ENCODE measurements at places on chromosomes 5 and 9. TPM values are rescaled to one million over a fixed set of nuclear protein-coding genes. Genes with fewer than 3 reads are reported as not detected.
A peak's percentile ranks its signal among the peaks of the same experiment; 100 is the strongest.

ADGRD2 gene
- total RNA-seq: not detected

EGR1 gene
- 6.2 TPM for total RNA-seq

ANKRD31 gene
- 0.55 TPM for total RNA-seq

GIN1 gene
- total RNA-seq: 2.9 TPM

C9orf50 gene
- total RNA-seq: not detected

- no peaks in the 10 kb centered on the region for H3K36me3 ChIP-seq
- H3K4me1 ChIP-seq: no peaks in the 10 kb centered on the region
- DNase-seq: no peak
- no peak overlapping the region for H3K4me3 ChIP-seq
- no peaks in the 10 kb centered on the region for H3K27me3 ChIP-seq
- H3K27ac ChIP-seq: no peak overlapping the region
These were observed 84.8 kb upstream of the IRX1 start for GRCh38 chr5:3510642-3511417.

GRCh38 chr5:95390812-95391492 is at the start of gene FAM81B:
TSS of gene FAM81B (plus strand) at chr5:95391366. CDS start at chr5:95391390, 24 bp downstream.
- H3K27ac ChIP-seq: no peak within 1 kb of the TSS
- no peaks in the 10 kb centered on the region for H3K27me3 ChIP-seq
- no peak for DNase-seq

- DNase-seq: no peak
- H3K36me3 ChIP-seq: no peaks in the 10 kb centered on the region
- no peak overlapping the region for H3K4me3 ChIP-seq
- no peaks in the 10 kb centered on the region for H3K27me3 ChIP-seq
- H3K27ac ChIP-seq: no peak overlapping the region
These were observed 281.7 kb upstream of the IRX2 start for GRCh38 chr5:3033033-3033755.

DNA sequence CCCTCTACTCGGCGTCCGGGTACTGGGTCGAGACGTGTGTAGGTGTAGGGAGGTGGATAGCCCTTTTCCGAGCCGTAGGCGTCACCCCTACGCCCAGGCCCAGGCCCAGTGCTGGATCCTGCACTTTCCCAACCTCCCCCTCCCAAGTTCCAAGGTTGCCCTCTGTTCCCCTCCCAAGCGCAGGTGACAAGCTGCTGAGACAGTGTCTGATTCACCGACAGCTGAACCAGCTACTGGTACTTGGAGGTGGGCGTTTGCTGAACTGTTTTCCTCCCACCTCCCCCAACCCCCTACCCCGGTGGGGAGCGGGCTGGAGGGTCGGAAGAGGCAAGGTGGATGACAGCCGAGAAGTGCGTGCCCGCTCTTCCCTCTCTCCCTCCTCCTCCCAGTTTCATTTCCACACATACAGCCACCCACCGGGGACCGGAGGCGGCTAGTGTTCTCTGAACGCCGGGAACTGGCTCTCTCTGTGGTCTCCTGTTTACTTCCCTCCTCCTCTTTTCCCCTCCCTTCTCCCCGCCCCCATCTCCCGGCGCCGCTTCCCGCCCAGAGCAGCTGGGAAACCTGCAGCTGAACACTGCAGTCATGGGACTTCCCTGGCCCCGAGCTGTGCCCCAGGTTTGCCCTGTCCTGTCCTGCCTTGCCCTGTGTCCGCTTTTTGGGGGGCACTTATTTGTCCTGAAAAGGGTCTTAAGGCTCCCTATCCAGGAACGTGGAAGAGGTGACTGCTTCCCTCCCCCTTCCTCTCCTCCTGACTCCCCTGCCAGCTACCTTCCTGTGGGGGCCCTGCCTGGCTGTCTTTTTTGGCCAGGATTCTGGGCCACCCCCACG is 6.2 kb upstream of the KLF9 start:
- H3K27ac ChIP-seq: peak overlapping the region; percentile 94
- H3K4me3 ChIP-seq: peak overlapping the region; percentile 70
- no peaks in the 10 kb centered on the region for H3K36me3 ChIP-seq
- DNase-seq: no peak

GRCh38 chr5:43066799-43067741 is 27.0 kb upstream of the ANXA2R start:
- H3K27me3 ChIP-seq: no peaks in the 10 kb centered on the region
- H3K27ac ChIP-seq: peak overlapping the region; percentile 97

GRCh38 chr9:127754099-127755060 is 19.3 kb upstream of the TOR2A start:
- no peak overlapping the region for H3K27ac ChIP-seq
- DNase-seq: no peak

DNA sequence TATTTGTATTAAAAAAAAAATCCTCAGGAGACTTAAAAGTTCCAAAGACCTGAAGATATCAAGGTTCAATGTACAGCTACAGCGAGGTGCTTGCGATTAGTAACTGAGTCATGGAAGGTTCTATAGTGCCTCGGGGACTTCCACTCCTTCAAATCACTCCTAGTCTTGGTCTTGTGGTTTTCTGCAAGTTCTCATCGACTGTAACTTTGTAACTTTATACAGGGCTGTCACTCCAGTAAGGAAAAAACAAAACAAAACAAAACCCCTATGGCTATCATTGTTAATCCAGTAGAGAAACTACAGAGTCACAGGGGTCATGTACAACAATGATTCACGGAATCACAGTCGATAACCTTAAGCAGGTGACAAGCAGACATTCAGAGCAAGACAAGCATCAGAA is 39.8 kb upstream of the SELENOP start:
- no peaks in the 10 kb centered on the region for H3K36me3 ChIP-seq
- no peak overlapping the region for H3K27ac ChIP-seq

- H3K27ac ChIP-seq: no peak overlapping the region
- no peaks in the 10 kb centered on the region for H3K4me1 ChIP-seq
- no peak overlapping the region for H3K4me3 ChIP-seq
- no peak for DNase-seq
- no peaks in the 10 kb centered on the region for H3K36me3 ChIP-seq
- H3K27me3 ChIP-seq: no peaks in the 10 kb centered on the region
These were observed 118.8 kb downstream of the TRIM36 start for GRCh38 chr5:115050866-115051265.

DNA sequence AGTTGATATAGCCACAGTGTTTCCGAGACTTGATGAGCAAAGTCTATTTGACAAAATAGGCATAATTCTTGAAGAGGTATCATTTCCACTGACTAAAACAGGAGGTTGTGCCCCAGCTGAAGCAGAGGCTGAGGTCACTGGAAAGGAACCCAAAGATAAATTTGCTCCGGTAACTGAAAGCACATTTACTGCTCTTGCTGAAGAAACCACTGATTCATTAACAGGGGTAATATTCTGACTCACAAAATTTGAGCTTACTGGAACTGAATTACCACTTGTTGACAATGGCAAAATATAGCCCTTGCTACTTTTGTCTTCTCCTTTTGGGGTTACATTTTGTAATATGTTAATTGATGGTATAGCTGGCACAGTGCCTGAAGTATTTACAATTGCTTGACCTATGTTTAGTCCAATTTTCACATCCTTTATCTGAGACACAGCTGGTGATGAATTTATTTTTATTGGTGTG is 30.2 kb downstream of the MLANA start:
- no peaks in the 10 kb centered on the region for H3K4me1 ChIP-seq
- H3K27me3 ChIP-seq: no peaks in the 10 kb centered on the region
- no peak overlapping the region for H3K4me3 ChIP-seq
- DNase-seq: no peak
- no peak overlapping the region for H3K27ac ChIP-seq
- H3K36me3 ChIP-seq: peaks cover 34% of the 10 kb centered on the region

DNA sequence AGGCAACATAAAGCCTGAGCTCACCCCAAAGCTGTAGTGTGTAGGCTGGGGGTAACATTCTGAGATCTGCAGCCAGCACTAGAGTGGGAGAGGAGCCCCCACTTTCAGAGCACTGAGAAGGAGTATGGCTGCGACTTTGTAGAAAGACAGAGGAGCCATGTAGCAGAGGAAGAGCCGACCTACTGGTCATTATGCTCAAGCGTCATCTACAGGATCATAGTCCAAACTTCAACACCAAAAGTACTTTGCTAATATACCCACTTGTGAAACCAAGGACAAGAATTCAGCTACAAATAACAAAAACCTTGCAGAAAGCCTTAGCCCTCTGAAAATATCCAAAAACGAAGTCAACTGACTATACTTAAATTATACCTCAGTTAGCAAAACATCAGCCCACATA is 330.1 kb downstream of the MAN2A1 start:
- H3K27me3 ChIP-seq: no peaks in the 10 kb centered on the region
- no peak for DNase-seq
- no peaks in the 10 kb centered on the region for H3K36me3 ChIP-seq

DNA sequence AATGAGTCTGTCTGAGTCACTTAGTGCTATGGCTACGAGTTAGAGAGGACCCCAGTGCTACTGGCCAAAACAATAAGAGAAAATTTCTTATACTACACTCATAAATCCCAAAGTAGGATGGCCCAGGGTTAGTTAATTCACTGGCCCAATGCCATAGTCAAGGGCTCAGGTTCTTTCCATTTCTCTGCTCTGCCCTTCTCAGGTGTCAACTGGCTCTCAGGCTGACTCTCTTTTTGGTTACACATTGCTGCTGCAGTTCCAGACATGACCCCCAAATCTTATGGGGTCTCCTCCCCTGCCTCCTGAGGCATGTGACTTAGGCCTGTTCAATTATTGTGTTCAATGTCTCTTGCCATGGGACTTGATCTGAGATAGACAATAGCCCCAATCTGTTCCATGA is 70.4 kb downstream of the ARHGEF37 start:
- H3K36me3 ChIP-seq: no peaks in the 10 kb centered on the region
- no peak for DNase-seq
- no peak overlapping the region for H3K27ac ChIP-seq
- no peaks in the 10 kb centered on the region for H3K27me3 ChIP-seq

GRCh38 chr5:36240779-36241630 is 720 bp downstream of the NADK2 start:
- DNase-seq: peak; percentile 22
- H3K27me3 ChIP-seq: no peaks in the 10 kb centered on the region
- H3K36me3 ChIP-seq: no peaks in the 10 kb centered on the region
- peaks cover 22% of the 10 kb centered on the region for H3K4me1 ChIP-seq
- H3K27ac ChIP-seq: peak overlapping the region; percentile 91

DNA sequence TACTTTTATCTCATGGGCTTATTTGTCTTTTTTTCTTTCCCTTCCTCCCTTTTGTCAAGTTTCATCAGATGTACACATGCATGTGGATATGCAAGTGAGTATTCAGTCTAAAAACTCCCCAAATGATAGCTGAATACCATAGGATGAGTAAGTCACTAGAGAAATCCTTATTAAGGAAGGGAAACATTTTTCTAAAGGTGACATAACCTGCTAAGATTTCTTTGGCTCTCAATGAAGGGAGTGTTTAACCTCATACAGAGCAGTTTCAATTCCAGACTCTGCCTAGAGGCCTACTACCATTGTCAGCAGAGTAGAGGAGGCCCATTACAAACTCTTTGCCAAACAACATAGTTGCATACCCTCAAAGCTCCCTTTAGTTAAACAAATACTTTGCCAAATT is 192.4 kb downstream of the ARHGEF28 start:
- H3K36me3 ChIP-seq: no peaks in the 10 kb centered on the region
- no peak overlapping the region for H3K27ac ChIP-seq
- no peaks in the 10 kb centered on the region for H3K4me1 ChIP-seq
- H3K4me3 ChIP-seq: no peak overlapping the region
- H3K27me3 ChIP-seq: no peaks in the 10 kb centered on the region

- H3K27me3 ChIP-seq: no peaks in the 10 kb centered on the region
- peak; percentile 76 for DNase-seq
- H3K4me3 ChIP-seq: peak overlapping the region; percentile 91
- H3K4me1 ChIP-seq: peaks cover 20% of the 10 kb centered on the region
- peaks cover 31% of the 10 kb centered on the region for H3K36me3 ChIP-seq
- H3K27ac ChIP-seq: peak overlapping the region; percentile 72
These were observed 2.5 kb upstream of the MSMP start for GRCh38 chr9:35756275-35757225.

DNA sequence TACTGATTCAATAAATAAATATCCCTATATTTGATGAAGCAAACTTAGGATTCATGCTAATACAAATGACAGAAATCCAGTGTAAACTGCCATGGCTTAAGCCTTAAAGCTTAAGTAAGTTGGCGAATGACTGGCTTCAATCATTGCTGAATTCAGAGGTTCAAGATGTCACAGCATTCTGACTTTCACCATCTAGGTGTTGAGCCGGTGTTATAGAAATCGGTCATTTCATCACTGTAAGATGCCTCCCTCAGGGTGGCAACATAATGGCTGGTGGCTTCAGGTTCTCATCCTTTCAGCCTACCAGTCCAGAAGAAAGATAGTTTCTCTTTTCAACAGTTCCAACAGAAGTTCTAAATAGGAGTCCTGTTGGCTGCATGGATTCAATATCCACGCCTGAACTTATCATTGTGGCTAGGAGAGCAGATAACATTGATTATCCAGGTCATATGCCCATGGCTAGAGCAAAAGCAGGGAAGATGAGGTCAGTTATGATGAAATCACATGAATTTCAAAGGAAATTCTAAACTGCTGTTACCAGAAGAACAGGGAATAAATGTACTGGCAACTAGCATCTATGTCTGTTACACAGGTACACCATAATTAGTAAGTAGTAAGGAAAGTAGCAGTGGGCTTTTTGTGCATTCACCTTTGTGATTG is 364.3 kb downstream of the ARRDC3 start:
- H3K36me3 ChIP-seq: no peaks in the 10 kb centered on the region
- H3K4me1 ChIP-seq: no peaks in the 10 kb centered on the region
- H3K27me3 ChIP-seq: no peaks in the 10 kb centered on the region
- no peak overlapping the region for H3K27ac ChIP-seq
- DNase-seq: no peak

- no peak overlapping the region for H3K4me3 ChIP-seq
- DNase-seq: no peak
- no peak overlapping the region for H3K27ac ChIP-seq
- H3K36me3 ChIP-seq: peaks cover 32% of the 10 kb centered on the region
These were observed 33.8 kb downstream of the OTULINL start for GRCh38 chr5:14615365-14615764.

DNA sequence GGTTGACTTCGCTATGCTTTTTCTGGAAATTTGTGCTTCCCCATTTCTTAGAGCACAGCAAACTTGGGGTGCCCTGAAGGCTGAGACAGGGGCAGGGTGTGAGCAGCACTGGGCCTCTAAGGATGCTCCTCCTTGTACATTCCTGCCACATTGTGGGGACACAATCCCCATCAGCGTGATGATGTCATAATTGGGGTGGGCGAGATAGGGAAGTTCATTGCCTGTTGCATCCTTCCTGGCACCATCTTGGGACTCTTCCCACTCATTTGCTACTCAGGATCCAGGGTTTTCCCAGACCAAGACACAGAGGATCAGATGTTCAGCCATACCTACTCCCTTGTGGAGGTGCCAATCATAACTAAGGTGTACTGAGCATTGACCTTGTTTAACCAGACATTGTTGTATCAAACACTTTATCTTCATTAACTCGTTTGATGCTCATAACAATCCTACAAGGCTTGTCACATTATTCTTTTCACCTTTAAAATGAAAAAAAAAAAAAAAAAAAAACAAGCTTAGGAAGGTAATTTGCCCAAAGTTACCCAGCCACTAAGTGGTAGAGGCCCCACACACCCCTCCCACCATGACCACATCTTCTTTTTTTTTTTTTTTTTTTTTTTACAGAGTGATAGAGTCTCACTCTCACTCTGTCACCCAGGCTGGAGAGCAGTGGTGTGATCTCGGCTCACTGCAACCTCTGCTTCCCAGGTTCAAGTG is 87.6 kb downstream of the UGCG start:
- H3K4me3 ChIP-seq: no peak overlapping the region
- no peak for DNase-seq
- H3K4me1 ChIP-seq: peaks cover 32% of the 10 kb centered on the region
- H3K36me3 ChIP-seq: no peaks in the 10 kb centered on the region

GRCh38 chr5:129120158-129120581 is 25.6 kb downstream of the ISOC1 start:
- H3K36me3 ChIP-seq: no peaks in the 10 kb centered on the region
- no peak for DNase-seq
- no peaks in the 10 kb centered on the region for H3K4me1 ChIP-seq
